ENCODE measurements at places on chromosomes 2 and 18.

DNA sequence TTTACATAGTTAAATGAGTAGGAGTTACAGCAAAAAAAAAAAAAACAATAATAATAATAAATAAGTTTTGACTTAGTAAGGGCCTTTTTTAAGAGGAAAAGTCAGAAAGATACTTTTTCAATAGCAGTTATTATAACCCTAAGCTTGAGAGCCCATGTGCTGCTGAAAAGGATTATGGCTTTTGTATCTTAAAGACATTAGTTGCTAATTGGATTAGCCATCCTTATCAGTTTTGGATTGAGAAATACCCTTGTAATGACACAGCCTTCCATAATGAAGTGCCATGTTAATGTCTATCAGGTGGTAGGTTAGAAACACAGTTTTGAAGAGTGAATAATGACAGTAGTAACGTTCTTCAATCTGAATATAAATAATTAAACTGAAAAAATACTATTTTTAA, 554.0 kb downstream of the RIT2 start:
- DNase-seq = no peak

- no peak for DNase-seq
Observed at GRCh38 chr18:24112874-24113615, 25.8 kb upstream of the CABYR start.

- DNase-seq = no peak
Observed at GRCh38 chr2:60475123-60475830, 78.2 kb downstream of the BCL11A start.

DNA sequence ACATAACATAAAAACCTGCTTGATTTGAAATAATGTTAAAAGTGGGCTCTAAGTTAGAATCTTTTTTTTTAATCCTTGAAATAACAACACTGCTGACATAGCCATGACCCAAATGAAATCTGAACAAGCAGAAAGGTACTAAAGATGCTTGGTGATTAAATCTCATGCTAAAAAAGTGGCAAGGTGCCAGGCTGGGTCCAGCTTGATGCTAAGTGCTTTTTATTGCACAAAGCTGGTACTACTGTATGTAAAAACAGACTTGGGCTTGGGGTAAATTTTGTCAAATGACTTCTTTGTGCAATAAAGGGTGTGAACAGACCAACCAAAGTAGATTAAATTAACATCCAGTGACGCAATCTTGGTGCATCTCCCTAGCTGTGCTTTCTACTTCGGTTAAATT, 13.4 kb downstream of the BCL11A start:
- no peak for DNase-seq

DNA sequence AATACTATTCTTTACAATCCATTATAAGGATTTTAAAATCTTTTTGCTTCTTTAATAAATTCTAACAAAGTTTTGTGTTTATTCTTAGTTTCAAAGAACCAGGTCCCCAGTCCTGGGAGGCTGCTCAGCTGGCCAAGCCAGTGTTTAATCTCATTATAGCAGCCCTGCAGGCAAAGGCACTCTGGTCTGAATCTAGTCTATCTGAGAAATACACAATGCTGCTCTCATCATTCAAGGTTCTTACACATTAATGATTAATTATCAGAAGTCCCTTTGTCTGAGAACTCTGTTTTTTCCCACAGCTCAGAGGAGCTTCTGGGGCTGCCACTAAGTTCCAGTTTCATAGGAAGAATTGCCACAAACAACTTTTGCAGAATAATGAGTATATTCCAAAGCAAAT, 27.7 kb downstream of the KCTD18 start:
- no peak for DNase-seq

DNA sequence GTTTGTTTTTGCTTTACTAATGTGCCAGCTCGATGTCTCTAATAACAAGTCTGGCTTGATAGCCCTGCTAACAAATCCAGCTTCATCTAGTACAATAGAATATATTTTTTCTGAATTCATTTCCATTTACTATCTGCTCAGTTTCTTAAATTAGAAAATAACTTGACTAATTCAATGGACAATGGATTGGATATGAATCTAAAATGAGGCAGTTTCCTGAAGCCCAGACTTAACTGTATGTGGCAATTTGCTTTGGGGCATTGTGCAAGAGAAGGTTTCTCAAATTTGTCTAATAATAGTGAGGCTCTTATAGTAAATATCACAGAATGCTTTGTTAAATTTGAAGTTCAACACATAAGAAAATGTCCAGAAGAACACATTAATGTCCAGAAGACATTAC, 25.8 kb downstream of the CALCRL start:
- DNase-seq = no peak

DNA sequence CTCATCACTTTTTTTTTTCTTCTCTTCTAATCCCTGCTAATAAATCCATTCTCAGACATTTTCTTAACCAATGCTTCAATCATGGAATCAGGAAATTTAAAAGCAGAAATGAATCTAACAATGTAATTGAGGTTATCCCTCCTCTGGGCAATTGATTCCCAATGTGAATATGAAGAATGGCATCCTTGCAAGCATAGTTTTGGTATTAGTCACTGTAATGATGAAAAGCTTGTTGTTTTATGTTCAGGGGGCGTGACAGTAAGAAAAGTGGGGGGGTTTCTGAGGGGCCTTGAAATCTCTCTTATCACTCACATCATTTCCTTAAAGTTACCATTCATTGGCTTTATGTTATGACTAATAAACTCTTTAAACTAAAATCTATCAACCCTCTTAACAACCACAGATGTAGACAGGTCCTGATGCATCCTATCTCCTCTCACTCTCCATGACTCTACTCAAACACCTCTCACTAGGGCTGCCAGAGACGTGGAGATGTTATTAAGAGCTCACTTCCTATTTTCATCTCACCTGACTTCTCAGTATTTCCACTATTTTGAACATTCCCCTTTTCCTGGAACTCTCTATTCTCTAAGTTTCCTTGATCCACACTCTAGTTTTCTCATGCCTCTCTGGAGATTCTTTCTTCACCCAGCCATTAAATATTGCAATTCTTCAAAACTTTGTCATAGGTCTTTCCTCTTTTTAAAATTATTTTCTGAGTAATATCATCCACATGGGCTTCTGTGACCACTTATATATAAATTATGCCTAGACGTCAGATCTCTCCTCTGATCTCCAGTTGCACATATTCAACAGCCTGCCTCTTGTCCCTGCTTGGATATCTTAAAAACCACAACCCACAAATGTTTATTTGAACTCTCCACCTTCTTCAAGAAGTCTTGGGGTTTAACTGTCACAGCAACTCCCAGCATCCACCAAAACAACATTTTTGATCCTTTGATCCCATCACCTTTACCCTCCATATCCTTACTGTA, 332.9 kb downstream of the CDH2 start:
- DNase-seq = no peak

DNA sequence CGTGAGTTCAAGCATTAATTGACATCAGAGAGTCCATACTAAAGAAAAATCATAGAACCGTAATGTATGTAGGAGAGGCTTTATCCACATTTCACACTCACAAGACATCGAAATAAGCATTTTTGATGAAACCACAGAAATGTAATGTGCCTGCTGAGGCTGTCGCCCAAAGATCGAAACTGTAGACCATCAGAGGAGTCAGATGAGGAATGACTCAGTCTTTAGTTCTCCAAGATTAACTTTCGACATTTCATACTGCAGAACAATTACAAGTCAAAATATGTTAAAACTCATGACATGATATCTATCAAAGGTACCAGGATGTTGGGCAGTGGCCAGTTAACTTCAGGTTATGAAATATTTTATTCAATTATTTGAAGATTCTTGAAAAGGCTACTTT, 79.6 kb downstream of the RAB31 start:
- no peak for DNase-seq

GRCh38 chr18:9902832-9903231, 11.0 kb upstream of the VAPA start:
- DNase-seq = no peak

DNA sequence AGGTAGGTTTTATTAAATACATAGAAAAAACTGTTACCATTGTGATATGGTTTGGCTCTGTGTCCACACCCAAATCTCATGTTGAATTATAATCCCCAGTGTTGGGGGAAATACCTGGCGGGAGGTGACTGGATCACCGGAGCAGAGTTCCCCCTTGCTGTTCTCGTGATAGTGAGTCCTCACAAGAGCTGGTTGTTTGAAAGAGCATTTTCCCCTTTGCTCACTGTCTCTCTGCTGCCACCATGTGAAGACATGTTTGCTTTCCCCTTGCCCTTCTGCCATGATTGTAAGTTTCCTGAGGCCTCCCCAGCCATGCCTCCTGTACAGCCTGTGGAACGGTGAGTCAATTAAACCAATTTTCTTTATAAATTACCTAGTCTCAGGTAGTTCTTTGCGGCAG, 352.7 kb upstream of the SLC39A10 start:
- DNase-seq = no peak

DNA sequence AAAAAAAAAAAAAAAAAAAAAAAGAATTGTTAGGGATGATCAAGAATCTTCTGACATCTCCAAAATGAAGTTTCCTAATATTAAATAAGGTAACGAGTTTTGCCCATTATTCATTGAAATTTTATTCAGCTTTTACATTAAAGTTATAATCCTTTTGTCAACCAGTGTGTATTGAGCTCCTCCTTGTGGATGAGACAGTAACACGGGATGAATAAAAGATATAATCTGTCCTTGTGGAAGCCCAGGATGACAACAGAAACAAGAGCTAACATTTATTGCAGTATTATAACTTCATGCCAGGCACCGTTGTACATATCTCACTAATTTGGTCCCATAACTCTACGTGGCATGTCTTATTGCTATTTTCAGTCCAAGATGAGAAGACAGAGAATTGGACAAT, 33.4 kb upstream of the SERPINB7 start:
- DNase-seq = no peak

DNA sequence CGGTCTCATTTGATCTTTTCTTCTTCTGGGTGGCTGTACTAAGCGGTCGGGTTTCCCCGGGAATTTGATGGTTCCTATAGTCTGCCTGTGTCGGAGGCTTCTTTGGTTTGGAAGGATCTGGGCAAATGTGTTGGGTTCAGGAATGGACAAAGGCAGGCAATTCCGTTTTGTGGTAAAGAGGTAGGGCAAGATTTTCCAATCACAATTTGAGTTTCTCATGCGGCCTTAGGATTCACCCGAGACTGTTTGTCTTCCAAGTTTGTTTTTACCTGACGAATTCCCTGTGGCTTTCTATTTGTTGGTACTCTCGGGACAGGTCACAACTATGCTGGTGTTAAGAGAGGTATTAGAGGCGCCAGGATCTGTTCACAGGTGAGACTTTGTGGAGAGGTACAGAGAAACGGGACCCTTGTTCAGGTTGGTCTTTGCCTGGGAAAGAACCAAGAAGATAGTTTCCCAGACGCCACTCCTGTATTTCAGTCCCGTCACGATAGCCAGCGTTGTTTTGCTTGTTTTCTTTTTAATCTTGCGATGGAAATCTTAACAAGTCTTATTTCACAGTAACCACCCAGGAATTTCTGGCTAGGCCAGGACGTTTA, 3.0 kb downstream of the SP5 start:
- DNase-seq = no peak

DNA sequence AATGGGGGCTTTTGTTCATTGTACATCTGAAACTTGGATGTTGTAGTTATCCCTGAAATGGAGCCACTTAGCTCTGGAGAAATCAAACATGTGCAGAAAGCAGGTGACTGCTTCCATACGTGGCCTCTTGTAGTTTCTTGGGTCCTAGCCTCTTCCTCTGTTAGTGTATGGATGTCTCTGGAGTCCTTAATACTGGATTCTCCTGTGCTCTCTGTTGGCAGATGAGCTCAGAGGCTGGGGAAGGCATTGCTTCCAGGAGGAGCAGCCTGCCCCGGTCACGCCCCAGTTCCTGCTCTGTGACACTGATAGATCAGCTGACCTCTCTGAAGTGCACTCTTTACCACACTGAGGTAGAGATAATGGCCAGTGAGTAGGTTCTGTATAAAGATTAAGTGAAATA, 176.2 kb downstream of the LDLRAD4 start:
- no peak for DNase-seq

DNA sequence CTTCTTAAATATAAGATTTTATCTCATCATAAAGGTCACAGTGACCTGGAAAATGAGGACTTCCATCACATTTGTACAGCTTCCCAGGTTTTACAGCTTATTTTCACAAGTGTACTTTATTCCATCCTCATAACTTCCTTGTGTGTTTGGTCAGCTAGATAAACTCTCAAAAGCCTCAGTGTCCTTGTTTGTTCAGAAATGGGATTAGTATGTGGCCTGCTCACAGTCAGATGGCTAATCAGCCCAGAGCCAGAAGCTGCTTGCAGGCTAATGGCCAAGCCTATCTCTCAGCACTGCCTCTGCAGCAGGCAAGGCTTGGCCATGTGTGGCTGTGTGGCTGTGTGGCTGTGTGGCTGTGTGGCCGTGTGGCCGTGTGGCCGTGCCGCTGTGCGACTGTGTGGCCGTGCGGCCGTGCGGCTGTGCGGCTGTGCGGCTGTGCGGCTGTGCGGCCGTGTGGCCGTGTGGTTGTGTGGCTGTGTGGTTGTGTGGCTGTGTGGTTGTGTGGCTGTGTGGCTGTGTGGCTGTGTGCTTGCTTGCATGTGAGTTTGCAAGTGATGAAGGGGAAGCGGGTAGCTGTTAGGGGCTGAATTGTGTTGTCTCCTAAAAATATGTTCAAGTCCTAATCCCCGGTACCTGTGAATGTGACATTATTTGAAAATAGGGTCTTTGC, 233.0 kb upstream of the TNP1 start:
- no peak for DNase-seq

GRCh38 chr2:73968357-73968937, 16.3 kb upstream of the TET3 start:
- no peak for DNase-seq

- no peak for DNase-seq
Observed at GRCh38 chr2:3725458-3726250, 22.3 kb downstream of the DCDC2C start.

GRCh38 chr18:49795612-49796552, 17.5 kb downstream of the ACAA2 start:
- no peak for DNase-seq

- no peak for DNase-seq
Observed at GRCh38 chr2:62423883-62424458, 82.0 kb downstream of the TMEM17 start.
